Smooth muscle cell of the coronary artery (primary cell): ENCODE measurements at places on chromosomes 1 and 21. TPM values are rescaled to one million over a fixed set of nuclear protein-coding genes. Genes with fewer than 3 reads are reported as not detected.

The F5 gene
- total RNA-seq, result under 0.01 TPM in 1 of 2 replicates, not detected in the other

The TSACC gene
- not detected in 2 replicates for total RNA-seq

The GPR161 gene
- total RNA-seq, result 14.3 and 20.0 TPM in 2 replicates

The C1QB gene
- total RNA-seq, result not detected in 2 replicates

The AVPR1B gene
- not detected in 2 replicates for total RNA-seq

The OR2T35 gene
- total RNA-seq, result not detected in 2 replicates

The SDC3 gene
- 9.3 and 11.1 TPM in 2 replicates for total RNA-seq
